ENCODE measurements at places on chromosomes 5 and 9. TPM values are rescaled to one million over a fixed set of nuclear protein-coding genes. Genes with fewer than 3 reads are reported as not detected.

Gene ADAMTS12
- total RNA-seq, result not detected

Gene ADAMTS2
- total RNA-seq, result 0.24 TPM

Gene ITGA2
- total RNA-seq, result 15.8 TPM

Gene MPDZ
- total RNA-seq, result 14.7 TPM

Gene TLE1
- 30.7 TPM for total RNA-seq

Gene FAM221B
- total RNA-seq, result not detected

Gene PCDHA12
- not detected for total RNA-seq

Gene CARD9
- 7.4 TPM for total RNA-seq

Gene TMEFF1
- 1.9 TPM for total RNA-seq

Gene FOXI1
- total RNA-seq, result not detected

Gene S1PR3
- 0.02 TPM for total RNA-seq

Gene LECT2
- not detected for total RNA-seq

- no peak overlapping the region for H3K4me3 ChIP-seq
- no peaks in the 10 kb centered on the region for H3K4me1 ChIP-seq
- no peaks in the 10 kb centered on the region for H3K27me3 ChIP-seq
- peak; percentile 35 for DNase-seq
- H3K27ac ChIP-seq, result no peak overlapping the region
Observed at GRCh38 chr9:14400658-14400995, 86.7 kb upstream of the NFIB start.

GRCh38 chr9:97425973-97426336, 14.1 kb downstream of the TDRD7 start:
- no peak overlapping the region for H3K27ac ChIP-seq
- H3K36me3 ChIP-seq, result peaks cover 3% of the 10 kb centered on the region
- H3K27me3 ChIP-seq, result no peaks in the 10 kb centered on the region
- no peak overlapping the region for H3K4me3 ChIP-seq
- peaks cover 12% of the 10 kb centered on the region for H3K4me1 ChIP-seq

GRCh38 chr5:22699319-22699718, 153.8 kb downstream of the CDH12 start:
- no peak for DNase-seq
- H3K27ac ChIP-seq, result no peak overlapping the region
- no peaks in the 10 kb centered on the region for H3K36me3 ChIP-seq
- H3K4me3 ChIP-seq, result no peak overlapping the region
- no peaks in the 10 kb centered on the region for H3K27me3 ChIP-seq

GRCh38 chr9:694403-695154, 146.9 kb upstream of the DMRT1 start:
- H3K4me3 ChIP-seq, result no peak overlapping the region
- H3K36me3 ChIP-seq, result peaks cover 39% of the 10 kb centered on the region
- peak overlapping the region; percentile 31 for H3K27ac ChIP-seq
- H3K27me3 ChIP-seq, result no peaks in the 10 kb centered on the region

DNA sequence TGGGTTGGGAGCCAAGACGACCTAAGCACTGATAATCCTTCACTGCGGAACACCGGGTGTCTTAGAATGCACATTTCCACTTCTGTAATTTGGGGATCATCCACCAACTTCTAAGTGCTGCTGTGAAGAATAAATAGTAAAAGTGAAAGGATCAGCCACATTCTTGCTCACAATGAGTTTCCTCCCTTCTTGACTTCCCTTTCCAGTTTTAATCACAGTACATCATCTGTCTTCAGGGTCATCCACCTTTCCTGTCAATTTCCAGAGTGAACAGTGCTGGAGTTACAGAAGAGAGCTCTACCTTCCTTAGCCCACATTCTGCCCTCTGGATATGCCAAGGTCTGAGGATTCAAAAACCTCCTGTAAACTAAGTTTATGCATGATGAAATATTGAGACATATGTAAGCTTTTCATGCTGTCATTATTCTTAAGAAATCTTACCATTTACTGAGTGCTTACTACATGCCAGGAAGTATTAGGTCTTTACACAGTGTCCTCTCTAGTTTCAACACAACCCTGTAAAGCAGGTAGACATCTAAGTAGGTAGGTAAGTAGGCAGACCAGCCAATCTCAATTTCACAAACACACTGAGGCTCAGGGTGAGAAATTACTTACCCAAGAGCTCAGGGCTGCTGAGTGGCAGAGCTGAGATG, 105.2 kb downstream of the CDK5RAP2 start:
- H3K4me1 ChIP-seq, result no peaks in the 10 kb centered on the region
- no peaks in the 10 kb centered on the region for H3K27me3 ChIP-seq
- H3K36me3 ChIP-seq, result peaks cover 27% of the 10 kb centered on the region
- DNase-seq, result no peak
- H3K4me3 ChIP-seq, result no peak overlapping the region

GRCh38 chr5:43427306-43427705, 15.1 kb upstream of the CCL28 start:
- H3K4me1 ChIP-seq, result peaks cover 65% of the 10 kb centered on the region
- H3K36me3 ChIP-seq, result no peaks in the 10 kb centered on the region
- peak overlapping the region; percentile 28 for H3K27ac ChIP-seq
- DNase-seq, result no peak
- H3K27me3 ChIP-seq, result no peaks in the 10 kb centered on the region

GRCh38 chr5:121862801-121863200, 11.1 kb downstream of the FTMT start:
- no peaks in the 10 kb centered on the region for H3K36me3 ChIP-seq
- no peak overlapping the region for H3K4me3 ChIP-seq
- no peak overlapping the region for H3K27ac ChIP-seq
- no peaks in the 10 kb centered on the region for H3K27me3 ChIP-seq

GRCh38 chr5:174282391-174282790, 236.9 kb downstream of the NSG2 start:
- H3K4me1 ChIP-seq, result no peaks in the 10 kb centered on the region
- H3K4me3 ChIP-seq, result no peak overlapping the region
- no peaks in the 10 kb centered on the region for H3K36me3 ChIP-seq
- no peak for DNase-seq
- no peaks in the 10 kb centered on the region for H3K27me3 ChIP-seq

DNA sequence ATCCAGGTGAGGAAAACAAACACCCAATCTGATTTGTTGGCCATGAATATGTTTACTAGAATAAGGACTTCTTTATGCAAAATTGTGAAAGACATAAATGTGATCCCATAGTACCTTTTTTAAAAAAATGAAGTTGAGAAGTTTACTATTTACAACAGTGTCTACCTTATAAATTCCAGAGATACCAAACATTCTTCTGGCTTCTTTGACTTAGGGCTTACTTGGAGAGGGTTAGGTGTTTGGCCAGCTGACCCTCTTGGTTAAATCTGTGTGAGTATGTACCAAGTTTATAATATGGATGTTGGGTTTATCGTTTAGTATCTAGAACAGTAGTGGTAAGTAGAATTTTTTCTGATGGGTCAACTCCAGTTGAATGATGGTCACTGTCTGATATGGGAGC, 212.3 kb downstream of the DOCK8 start:
- H3K36me3 ChIP-seq, result no peaks in the 10 kb centered on the region
- no peak overlapping the region for H3K4me3 ChIP-seq
- no peaks in the 10 kb centered on the region for H3K27me3 ChIP-seq
- no peaks in the 10 kb centered on the region for H3K4me1 ChIP-seq
- H3K27ac ChIP-seq, result no peak overlapping the region

- no peak for DNase-seq
- H3K4me3 ChIP-seq, result no peak overlapping the region
- no peaks in the 10 kb centered on the region for H3K27me3 ChIP-seq
- H3K27ac ChIP-seq, result no peak overlapping the region
- H3K4me1 ChIP-seq, result peaks cover 17% of the 10 kb centered on the region
Observed at GRCh38 chr5:10499776-10500175, 58.1 kb downstream of the ROPN1L start.

DNA sequence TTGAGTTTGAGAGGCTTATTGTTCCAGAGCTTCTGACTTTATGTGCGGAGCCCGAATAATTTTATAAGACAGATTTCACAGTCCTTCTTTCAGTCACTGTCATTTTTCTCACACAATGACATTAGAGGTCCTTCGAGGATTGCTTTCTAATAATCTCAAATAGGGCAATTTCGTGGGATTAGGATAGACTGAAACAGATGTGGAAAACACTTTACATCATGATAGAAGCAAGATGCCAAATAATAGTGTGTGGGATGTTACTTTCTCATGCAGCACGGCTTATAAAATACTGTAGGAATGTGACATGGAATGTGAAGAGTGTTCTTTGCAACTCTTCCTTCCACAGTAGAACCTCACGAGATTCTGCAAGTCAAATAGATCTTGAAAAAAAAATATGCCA, 451.3 kb downstream of the SEMA5A start:
- H3K4me1 ChIP-seq, result no peaks in the 10 kb centered on the region
- no peak overlapping the region for H3K27ac ChIP-seq
- DNase-seq, result no peak
- no peaks in the 10 kb centered on the region for H3K27me3 ChIP-seq
- H3K4me3 ChIP-seq, result no peak overlapping the region
- H3K36me3 ChIP-seq, result no peaks in the 10 kb centered on the region
